ENCODE measurements at places on chromosomes 3 and 15.

GRCh38 chr15:68114356-68114755 lies 60.2 kb downstream of the PIAS1 start:
- no peak for DNase-seq

- no peak for DNase-seq
Observed at GRCh38 chr3:37601832-37602231, 259.8 kb upstream of the CTDSPL start.

GRCh38 chr3:193857996-193858395 lies 265.0 kb downstream of the OPA1 start:
- DNase-seq: no peak

DNA sequence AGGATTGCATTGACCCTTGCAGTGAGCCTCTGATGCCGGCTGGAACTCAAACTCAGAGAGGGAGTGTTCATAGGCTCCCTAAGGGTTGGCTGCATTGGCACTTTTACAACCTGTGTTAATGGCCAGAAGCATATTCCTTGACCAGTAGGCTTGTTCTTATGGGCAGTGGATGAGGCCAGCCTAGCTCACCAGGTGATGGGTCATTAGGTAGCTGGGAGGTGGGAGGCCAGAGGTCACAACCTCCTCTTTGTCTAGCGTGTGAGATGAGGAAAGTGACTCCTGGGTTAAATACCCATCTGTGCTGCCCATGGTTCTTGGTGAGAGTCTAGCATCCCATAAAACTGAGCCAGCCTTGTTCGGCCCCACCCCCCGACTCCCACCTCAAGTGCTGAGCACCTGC lies 275.7 kb upstream of the CTNNB1 start:
- no peak for DNase-seq

DNA sequence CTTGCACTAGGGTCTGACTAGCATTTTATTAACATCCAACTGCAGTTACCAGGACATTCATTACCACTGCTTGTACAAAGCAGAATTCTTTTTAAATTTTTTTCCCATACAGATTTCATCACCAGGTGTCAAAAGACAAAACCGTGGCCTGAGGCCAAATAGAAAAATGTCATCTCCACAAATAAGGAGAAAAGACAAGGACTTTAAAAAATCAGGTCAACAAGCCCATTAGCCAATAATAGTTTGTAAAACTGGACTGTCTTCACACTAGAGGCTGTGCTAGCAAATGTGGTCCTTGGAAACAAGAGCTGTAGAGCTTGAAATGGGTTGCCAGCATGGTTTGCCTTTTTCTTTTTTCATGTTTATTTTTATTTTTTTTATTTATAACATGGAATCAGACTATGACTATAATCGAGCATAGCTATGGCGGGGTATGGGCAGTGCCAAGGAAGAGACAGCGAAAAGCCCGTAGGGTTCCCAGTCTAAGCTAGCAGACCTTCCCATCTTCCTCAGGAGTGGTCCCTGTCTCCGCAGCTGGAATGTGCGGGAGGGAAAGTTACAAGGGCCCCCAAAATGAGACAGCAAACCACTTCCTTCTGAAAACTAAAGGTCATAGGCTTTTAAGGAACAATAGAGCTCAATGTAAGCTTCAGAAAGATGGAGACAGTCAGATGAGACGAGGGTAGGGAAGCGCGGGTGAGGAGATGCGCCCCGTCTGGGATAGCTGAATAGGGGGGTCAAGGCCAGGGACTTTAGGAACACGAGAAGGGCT lies 1.5 kb downstream of the PTPN9 start:
- DNase-seq: no peak

DNA sequence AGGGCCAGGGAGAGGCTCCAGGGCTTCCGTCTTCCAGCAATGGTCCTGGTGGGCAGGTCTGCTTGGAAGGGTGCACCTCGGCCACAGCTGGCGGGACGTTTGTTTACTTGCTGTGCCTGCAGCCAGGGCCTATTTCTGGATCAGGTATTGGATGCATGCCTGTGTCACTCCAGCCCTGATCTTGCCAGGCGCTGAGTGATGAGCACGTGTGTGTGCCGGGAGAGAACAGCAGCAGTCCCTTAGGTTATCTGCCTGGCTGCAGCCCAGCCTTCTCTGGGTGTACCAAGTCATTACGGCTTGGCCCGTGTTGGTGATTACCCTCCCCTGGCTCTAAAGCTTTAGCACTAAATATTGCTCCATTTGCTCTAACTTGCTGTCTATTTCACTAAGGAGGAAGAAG lies 14.9 kb downstream of the CCDC32 start:
- DNase-seq: no peak

DNA sequence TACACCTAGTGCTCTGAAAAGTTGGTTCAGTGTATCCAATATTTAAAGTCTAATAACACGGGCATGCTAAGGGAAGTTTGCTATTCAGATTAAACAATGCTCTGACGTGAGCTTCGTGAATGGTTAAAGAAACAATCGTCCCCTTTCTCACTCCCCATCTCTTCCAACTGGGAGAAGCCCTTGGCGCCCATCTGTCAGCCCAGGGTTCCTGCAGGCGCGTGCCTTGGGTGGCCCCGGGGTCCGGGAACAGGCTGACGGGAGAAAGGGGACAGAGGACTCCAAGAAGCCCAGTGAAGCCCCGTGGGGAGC lies 413 bp downstream of the SEC22C start:
- no peak for DNase-seq

GRCh38 chr3:30314757-30315325 lies 291.6 kb upstream of the TGFBR2 start:
- DNase-seq: no peak

- DNase-seq: no peak
Observed at GRCh38 chr15:99487337-99487730, 78.5 kb upstream of the MEF2A start.

DNA sequence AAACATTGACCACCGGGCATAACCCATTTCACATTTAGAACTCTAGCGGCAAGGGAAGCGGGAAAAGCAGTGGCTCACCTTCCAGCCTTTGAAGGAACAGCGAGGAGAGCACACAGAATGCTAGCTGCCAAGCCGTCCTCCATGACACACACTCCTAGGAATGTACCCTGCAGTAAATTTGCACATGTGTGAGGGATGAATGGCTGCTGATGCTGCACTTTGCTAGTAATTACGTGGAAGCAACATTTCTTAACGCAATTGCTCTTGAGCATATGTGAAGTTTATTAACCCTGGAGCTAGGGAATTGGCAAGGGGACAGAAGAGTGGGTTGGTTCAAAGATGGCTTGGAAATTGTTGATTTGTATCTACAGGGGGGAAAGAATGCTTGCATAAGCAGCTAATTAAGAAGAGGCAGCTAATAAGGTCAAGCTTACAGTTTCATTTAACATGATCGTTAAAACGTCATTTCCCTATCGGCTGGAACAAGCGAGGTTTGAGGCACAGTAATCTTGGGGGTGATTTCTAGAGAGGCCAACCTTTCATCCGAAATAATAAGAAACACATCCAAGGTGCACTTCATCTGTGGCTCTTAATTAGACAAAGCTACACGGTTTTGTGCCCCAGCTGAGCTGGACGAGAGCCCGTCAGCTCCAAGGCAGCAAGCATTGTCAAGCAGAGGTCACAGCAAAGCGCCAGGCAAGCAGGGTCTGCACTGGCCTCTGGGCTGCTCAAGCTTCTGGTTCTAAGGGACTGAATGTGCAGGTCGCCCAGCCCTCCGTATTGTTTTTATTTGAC lies 123.4 kb downstream of the CHSY1 start:
- no peak for DNase-seq

GRCh38 chr15:47551079-47551478 lies 166.2 kb upstream of the SEMA6D start:
- no peak for DNase-seq

DNA sequence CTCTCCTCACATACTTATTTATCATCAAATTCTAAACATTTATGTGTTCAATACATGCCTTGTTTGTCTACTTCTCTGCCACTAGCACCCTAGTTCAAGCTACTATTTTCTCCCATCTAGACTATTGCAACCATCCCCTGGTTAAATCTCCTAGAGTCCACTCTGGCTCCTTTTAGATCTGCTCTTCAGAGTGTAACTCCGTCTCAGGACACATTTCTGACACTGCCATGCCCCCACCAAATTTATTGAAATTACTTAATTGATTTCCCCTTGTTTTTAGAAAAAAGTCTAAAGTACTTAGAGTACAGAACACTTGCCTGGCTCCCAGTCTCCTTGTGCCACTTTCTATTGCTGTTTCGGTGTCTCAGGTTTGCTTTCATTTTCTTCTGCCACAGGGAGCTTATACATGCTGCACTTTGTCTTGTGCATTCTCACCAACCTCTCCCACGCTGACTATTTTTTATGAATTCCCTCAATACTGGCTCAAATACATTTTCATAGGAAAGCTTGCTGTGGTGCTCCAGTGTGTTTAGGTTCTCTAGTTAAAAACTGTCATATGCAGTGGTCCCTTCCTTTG lies 792.3 kb downstream of the DIPK2A start:
- no peak for DNase-seq

GRCh38 chr3:165201964-165202363 lies 5.8 kb upstream of the SLITRK3 start:
- DNase-seq: no peak

DNA sequence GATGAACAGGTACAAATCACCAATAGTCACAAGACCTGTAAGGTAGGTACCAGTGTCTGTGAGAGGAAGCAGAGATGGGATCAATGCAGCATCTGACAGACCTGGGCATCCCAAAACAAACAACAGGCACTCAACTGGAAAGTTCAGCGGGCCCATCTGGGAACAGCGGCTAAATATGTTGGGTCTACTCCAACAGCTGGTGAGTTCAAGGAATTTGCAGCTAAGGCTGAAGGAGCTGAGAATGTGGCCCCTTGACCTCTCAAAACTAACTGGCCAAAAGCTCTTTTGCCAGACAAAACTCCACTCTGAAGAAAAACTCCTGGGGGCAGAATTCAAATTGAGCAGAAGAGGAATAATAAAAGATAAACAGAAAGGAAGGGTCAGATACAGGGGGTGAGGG lies 24.4 kb downstream of the AVEN start:
- DNase-seq: no peak

- no peak for DNase-seq
Observed at GRCh38 chr3:13704174-13704573, 155.2 kb downstream of the FBLN2 start.

Data from NCI-H1930 (cell line).